ENCODE measurements at places on chromosomes 6 and 20.

- no peak for DNase-seq
Measured at GRCh38 chr6:41504466-41505121, 41.6 kb upstream of the FOXP4 start.

GRCh38 chr6:132003516-132004178 is 52.5 kb upstream of the CCN2 start:
- DNase-seq = no peak

GRCh38 chr6:42745083-42745639 is 742 bp downstream of the TBCC start:
- peak; percentile 59 for DNase-seq

DNA sequence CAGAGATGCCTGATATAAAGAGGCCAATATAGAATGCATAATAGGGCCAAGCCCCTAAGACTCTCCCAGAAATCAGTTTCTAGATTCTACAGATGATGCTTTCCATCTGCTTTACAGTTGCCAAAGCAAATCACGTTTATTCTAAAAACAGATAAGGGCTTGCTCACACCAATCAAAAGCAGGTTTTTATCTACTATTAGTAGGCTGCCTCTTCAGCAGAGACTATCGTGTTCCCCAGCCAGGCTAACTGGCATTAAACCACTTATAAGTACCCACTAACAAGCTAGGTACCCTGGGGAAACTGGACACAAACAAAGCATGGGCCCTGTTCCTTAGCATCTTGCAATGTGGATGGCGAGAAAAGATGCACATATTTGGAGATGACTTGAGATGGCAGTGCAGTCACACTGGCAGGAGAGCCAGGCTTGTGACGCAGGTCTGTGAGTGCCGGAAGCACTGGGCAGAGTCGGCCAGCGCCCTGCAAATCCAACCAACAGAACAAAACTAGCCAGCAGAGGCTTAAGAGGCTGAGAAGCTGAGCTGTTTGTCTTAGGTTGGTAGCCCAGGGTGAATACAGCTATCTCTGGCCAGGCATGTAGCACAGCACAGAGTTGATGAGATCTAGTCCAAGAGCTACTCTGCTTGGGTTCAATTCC is 73.4 kb downstream of the GFOD1 start:
- no peak for DNase-seq

DNA sequence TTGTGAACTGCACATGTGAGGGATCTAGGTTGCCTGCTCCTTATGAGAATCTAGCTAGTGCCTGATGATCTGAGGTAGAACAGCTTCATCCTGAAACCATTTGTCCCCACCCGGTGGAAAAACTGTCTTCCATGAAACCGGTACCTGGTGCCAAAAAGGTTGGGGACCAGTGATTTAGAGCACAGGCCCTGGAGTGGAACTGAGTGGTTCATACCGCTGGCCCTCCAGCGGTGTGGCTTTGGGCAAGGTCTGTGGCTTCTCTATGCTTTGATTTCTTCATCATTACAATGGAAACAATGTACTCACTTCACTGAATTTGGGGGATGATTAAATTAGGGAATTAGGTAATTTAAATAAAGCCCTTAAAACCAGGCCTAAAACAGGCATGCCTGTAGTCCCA is 36.3 kb downstream of the CD164 start:
- DNase-seq = no peak

Measured in NCI-H1092 treated with DMSO at 0.1 percent for 48 hours (cell line).